ENCODE measurements at places on chromosomes 6 and 20.

- DNase-seq = no peak
These were observed 97.6 kb upstream of the CST7 start for GRCh38 chr20:24851346-24852019.

DNA sequence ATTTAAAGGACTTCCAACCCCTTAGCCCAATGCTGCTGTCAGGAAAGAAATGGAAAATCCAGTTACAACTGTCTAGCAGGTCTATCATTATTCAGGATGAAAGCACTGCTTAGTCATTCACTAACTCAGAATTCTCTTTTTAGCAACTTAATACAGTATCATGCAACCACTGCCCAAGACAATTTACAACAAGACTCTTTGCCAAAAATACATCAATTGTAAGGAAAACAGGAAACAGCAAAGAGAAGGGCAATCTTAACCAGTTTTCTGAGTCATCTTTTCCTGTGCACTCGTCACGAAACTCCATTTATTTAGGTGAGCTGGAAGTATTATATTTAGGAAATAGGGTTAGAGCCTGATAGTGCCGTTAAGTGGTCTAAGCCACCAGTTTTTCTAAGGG is 1197.7 kb upstream of the CITED2 start:
- DNase-seq = no peak

DNA sequence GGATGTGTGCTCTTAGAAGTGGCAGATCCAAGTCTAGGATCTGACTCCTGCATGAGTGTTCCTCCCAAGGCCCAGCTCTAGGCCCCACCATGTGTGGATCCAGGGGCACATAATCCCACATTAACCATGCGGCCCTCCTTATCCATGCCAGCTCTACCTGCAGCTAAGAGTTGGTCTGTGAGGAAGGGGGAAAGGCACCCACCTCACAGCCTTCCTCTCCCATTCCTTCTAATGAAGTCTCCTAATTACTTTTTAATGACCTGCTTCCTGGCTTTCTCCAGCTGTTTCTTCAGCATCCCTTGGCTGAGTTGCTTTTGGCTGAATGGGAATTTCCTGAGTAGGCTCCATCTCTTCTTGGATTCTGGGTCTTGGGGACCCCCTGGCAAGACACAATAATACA is 52.2 kb downstream of the NPEPL1 start:
- DNase-seq = no peak

- DNase-seq = no peak
These were observed 136.4 kb upstream of the KCNG1 start for GRCh38 chr20:51159303-51159702.

DNA sequence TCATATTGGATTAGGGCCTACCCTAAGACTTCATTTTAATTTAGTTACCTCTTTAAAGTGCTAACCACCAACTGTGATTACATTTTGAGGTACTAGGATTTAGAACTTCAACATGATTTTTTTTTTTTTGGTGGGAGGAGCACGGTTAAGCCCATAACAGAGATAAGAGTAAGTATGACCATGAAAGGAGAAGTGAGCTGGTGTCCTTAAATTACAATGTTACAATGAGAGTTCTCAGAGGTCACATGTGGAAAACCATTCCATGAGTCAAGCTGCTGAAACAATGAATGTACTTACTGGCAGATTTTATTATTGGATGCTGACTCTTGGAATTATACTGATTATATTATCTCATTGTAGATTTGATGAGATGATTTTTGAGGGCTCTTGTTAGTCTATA is 779.3 kb upstream of the CITED2 start:
- DNase-seq = no peak

- no peak for DNase-seq
These were observed 30.4 kb downstream of the ZC3H12D start for GRCh38 chr6:149454346-149454848.

GRCh38 chr6:159234102-159234553 is 64.9 kb downstream of the FNDC1 start:
- no peak for DNase-seq

- no peak for DNase-seq
These were observed 3.8 kb downstream of the BCAS4 start for GRCh38 chr20:50798650-50799049.

GRCh38 chr20:57693002-57693582 is 16.7 kb downstream of the PMEPA1 start:
- no peak for DNase-seq

GRCh38 chr20:46253391-46253790 is 54.9 kb downstream of the CDH22 start:
- DNase-seq = no peak

DNA sequence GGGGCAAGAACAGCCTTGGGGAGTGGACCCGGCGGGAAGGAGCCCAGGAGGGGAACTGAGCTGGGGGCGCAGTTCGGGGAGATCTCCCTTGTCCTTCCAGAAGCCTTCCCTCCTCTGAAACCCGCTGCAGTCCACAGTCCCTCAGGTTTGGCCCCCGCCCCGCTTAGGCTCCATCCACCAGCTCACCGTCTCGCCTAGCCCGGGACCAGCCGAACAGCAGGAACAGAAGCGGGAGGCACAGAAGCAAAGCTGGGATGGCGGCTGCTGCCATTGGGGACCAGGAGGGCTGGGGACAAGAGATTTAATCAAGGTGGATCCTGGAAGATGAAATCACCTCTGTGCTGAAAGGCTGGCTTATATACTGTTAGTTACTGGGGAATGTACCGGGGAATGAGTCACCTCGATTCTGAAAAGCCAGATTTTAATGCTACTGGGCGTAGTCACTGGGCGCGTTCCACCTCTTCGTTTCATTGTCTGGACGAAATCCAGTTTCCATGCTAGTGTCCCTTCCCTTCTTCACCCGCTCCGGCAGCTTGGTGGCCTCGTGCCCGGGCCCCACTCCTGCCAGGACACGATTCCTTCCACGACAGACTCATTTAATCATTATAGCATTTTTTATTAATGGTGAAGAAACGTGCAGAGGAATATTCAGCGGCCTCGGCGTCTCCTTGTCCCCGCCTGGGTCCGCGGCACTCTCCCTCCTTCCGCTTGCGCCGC is at the start of gene RAET1L:
Gene RAET1L (minus strand): TSS at position 332 of the 717 bp plus-strand sequence. CDS start 61 bp downstream, at position 271.
- DNase-seq = no peak

DNA sequence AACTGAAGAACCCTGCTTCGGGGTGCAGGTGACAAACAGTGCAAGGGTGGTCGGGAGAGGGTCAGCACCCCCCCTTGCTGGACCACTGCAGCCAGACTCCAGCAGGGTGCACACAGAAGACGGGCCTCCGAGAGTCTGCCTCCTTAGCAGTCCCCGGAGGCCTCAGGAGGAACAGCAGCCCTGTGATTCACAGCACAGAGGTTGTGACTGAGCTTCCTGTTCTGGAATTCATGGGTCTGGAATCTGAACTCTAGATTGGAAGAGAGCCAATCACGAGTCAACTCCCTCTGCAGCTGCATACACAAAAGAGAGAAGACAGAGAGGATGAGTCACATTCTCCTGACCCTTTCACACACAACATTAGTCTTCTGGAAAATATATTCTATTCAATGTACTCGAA is 249.0 kb upstream of the OPRM1 start:
- no peak for DNase-seq

GRCh38 chr20:2995796-2996195 is 47.6 kb upstream of the GNRH2 start:
- DNase-seq = no peak

GRCh38 chr6:21665392-21666200 is 72.0 kb downstream of the SOX4 start:
- no peak for DNase-seq

- DNase-seq = no peak
These were observed 32.3 kb upstream of the TAGAP start for GRCh38 chr6:159077123-159077522.

GRCh38 chr6:14455427-14455826 is 337.9 kb downstream of the CD83 start:
- DNase-seq = no peak

DNA sequence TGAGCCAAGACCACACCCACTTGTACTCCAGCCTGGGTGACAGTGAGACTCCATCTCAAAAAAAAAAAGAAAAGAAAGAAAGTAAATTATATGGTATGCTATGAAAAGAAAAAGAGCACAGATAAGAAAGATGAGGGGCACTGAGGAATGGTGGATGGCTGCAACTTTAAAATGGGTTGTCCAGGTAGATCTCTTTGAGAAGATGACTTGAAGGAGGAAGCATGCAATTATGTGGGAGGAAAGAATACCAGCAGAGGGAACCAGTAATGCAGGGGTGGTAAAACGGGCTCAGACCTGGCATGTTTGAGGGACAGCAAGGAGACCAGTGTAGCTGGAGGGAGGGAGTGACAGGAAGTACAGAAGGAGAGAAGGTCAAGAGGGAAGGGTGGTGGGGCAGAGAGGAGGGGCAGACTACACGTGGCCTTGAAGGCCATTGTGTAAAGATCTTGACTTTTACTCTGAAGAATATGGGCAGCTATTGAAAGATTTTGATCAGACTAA is 22.3 kb downstream of the LINC00237 start:
- no peak for DNase-seq

DNA sequence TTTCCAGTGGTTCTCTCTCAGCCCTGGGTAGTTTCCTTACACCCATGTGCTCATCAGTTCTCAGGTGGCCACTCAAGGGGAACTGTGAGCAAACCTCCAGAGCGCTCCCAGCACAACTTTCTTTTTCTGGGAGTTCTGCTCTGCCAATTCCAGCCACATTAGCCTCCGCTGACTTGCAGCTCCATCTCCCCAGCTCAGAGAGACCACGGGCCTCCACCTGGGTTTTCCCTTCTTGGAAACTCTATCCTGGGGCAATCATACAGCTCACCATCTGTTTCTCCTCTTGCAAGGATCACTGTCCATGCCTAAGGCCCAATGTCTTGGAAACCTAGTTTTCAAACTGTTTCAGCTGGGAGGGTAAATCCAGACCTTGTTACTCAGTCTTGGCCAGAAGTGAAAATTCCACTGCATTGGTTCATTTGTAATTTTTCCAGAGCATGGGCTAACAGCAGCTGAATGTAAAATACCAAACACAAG is 129.9 kb downstream of the EYA2 start:
- no peak for DNase-seq

- no peak for DNase-seq
These were observed 36.9 kb downstream of the HFE start for GRCh38 chr6:26123947-26124780.

DNA sequence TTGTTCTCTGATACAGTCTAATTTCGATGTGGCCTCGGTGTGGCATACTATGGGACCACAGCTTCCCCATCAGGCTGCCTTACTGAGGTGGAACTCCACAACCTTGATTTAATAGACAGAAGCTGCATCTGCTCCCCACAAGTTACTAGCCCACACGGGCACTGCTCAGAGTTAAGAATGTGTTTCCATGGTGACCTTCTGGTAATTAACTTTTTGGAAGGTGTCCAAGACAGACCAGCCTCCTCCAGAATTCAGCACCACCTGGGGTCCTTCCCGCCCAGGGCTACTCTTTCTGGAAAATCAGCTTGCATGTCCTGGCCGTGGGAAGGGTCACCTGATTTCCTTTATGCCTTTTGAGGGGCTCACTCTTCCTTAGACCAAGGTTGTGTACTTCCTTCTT is 48.7 kb upstream of the CDH4 start:
- no peak for DNase-seq

- no peak for DNase-seq
These were observed 11.0 kb upstream of the DSTN start for GRCh38 chr20:17558941-17559304.

DNA sequence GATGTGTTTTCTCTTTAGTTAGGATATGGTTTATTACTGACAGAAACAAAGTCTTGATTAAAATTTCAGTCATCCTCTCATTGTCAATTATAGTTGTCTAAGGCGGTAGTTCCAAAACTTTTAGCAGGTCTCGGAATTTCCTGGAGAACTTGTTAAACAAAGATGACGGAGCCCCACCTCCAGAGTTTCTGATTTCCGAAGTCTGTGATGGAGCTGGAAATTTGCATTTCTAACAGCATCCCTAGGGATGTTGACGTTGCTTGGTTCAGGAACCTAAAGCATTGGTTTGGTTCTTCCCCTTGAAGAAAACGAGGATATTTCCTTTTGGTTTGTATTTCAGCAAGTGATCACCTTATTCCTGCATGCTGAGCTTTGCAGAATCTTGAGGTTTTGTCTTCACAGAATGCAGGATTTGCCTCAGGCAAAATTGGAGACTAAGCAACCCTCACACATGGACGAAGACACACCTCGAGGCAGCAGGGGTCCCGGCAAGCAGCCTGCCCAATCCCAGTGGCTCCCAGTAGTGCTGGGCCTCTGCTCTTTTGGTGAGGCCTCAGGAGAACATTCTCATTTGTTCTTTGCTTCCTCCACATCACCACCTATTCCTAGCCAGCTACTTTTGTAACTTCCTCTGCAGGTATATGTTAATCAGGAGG is 187.1 kb upstream of the PHACTR1 start:
- DNase-seq = no peak

- no peak for DNase-seq
These were observed 313.4 kb downstream of the GJA1 start for GRCh38 chr6:121748850-121749249.

- DNase-seq = no peak
These were observed 18.9 kb upstream of the TRAM2 start for GRCh38 chr6:52595796-52596130.

GRCh38 chr6:157427969-157428368 is 47.0 kb downstream of the ZDHHC14 start:
- no peak for DNase-seq

GRCh38 chr6:137126875-137127485 is 46.5 kb downstream of the IL22RA2 start:
- no peak for DNase-seq

DNA sequence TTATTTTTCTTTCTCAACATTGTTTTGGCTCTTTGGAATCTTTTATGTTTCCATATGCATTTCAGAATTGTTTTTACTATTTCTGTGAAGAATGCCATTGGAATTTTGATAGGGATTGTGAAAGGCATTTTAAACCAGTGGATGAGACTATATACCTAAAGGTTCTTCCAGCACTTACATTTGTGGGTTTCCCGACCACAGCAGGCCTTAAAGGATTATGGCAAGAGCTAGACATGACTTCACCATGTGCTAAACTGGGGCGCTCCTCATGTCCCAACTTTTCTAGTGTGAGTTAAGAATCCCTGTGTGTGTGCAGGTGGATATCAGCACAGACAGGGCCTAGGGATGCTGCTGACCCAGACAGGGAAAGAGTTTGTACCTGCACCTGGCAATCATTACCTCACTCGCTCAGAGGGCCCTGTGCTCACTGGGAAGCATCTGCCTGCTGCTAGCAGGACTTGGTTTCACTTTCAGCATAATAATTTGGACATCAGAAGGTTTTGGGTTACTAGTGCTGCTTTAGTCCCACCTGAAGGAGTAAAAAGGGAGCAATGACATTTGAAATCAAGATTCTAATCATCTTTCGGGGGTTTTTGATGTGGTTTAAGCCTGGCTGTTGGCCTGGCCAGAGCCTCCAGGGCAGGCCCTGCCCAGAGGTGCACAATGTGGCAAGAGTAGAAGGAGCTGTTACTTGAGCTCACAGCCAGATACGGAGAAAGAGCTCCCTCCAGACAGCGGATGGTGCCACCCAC is 137.1 kb downstream of the CDC5L start:
- DNase-seq = no peak
